ENCODE measurements at places on chromosomes 11 and 22. TPM values are rescaled to one million over a fixed set of nuclear protein-coding genes. Genes with fewer than 3 reads are reported as not detected.

- no peak for DNase-seq
These were observed 3.9 kb upstream of the PLA2G3 start for GRCh38 chr22:31144223-31144622.

GRCh38 chr11:63920939-63921417 lies 4.0 kb upstream of the RCOR2 start:
- peak; percentile 38 for DNase-seq

GRCh38 chr11:129458756-129459535 lies 83.3 kb downstream of the BARX2 start:
- DNase-seq = no peak

DNA sequence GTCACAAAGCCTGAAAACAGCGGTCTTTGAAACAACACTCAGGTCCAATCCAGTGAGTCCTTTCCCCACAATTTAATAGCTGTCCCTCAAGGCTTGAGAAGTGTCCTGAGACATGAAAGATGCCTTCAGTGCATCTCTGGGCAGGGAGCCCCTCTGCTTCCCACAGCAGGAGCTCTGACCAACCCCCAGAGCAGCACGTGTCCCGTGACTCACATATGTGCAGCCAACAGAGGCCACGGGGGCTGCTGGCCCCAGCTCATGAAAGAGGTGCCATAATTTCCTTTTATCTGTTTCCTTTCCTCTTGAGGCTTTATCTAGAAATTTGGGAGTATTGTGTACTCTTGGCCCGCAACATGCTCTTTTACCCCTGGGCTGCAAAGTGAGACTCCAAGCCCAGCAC lies 33.2 kb upstream of the LMO1 start:
- no peak for DNase-seq

- DNase-seq = peak; percentile 92
These were observed 37.7 kb downstream of the DDI1 start for GRCh38 chr11:104073950-104074705.

GRCh38 chr22:43018615-43019014 lies 3.7 kb upstream of the PACSIN2 start:
- DNase-seq = no peak

DNA sequence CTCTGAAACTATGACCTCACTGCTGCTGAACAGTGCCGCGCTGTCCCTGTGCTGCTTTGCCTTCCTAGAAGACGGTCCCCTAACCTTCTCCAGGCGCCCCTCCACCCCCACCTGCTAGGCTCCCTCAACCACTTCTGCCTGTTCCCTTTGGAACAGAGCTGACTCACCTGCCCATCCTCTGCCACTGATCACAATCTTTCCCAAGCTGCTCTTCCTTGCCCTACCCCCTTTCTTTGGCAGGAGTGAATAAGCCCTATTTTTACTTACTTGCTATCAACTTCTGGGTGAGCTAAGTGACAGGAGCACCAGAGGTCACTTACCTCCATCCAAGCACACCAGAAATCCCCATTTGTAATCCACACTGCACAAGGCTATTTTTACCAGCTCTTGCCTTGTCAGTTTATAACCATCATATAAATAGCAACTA lies 116.0 kb upstream of the BID start:
- DNase-seq = no peak

- DNase-seq = no peak
These were observed 8.3 kb upstream of the PIM3 start for GRCh38 chr22:49951986-49952896.

GRCh38 chr11:17696741-17697140 lies 22.6 kb upstream of the MYOD1 start:
- no peak for DNase-seq

GRCh38 chr11:20138707-20139106 lies 21.6 kb downstream of the DBX1 start:
- DNase-seq = no peak

DNA sequence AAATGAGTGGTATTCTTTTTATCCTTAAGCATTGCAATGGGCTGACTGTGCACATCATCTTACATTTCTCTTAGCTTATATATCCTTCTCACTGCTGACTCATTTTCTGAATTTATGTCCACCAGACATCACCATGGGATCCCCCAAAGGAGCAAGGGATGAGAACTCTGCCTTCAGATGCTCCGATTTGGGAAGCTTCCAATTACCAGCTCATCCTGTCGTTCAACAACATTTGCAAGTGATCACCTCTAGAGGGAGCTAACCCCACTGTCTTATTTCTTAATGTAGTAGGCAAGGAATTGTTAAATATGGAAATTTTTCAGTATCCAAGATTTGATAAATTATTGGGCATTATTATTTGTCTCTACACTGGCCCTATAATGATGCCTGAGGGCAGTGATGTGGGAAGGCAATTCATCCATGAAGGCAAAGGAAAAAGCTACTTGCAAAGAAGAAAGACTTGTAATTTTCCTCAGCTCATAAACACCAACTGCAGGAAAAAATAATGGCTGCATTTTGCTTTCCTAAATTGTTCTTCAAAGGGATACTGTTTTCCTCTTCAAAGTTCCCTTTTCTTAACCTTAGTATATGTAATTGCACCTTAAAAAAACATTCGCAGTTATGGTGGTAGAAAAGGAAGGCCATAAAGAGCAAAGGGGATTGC lies 102.4 kb upstream of the FSHB start:
- no peak for DNase-seq

- DNase-seq = no peak
These were observed 237.9 kb downstream of the BRD1 start for GRCh38 chr22:49589811-49590210.

GRCh38 chr11:2074266-2074825 lies 64.8 kb downstream of the IGF2 start:
- DNase-seq = no peak

DNA sequence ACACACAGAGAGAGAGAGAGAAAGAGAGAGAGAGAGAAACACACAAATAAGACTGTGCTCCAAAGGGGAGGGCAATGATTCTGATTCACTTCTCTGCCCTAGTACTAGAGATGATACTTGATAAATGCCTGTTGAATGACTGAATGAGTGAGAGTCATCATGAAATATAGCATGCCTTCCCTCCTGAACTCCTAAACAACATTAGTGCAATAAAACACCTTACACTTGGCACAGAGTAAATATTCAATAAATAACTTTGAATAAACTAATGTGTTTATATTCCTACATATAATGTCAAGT lies 511.2 kb upstream of the RAG2 start:
- DNase-seq = no peak

DNA sequence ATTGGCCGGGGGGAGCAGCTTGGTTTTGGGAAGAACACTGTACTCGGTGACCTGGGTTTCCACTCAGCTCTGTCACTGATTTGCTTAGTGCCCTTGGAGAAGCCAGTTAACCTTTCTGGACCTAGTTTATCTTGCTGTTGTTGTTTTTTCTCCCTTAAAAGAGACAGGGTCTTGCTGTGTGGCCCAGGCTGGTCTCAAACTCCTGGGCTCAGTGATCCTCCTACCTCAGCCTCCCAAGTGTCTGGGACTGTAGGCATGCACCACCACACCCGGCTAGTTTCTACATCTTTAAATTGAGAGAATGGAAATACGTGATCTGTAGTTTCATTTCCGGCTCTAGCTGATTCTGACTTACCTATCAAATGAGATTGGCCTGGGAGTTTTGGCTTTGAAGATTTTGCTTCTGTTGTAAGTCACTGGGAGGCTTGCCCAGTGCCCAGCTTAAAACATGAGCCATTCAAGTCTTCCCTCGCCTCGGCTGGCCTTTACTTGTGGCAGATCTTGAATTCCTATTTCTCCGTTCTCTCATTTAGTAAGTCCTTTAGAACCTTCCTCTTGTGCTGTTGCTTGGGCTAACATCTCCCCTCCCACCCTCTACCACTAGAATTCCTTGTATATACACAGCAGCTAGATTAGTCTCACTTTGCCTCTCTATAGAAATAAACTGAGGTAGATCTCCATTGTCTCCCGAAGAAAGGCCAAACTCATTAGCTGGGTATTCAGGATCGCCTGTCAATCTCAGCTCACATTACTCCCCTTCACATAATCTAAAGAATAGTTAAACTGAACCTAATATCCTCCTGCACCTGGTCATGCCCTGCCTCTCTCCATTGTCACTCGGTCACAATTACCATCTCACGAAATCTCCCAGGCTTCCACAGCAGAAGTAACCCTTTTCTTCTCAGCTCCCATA lies 87.7 kb upstream of the SLC25A18 start:
- no peak for DNase-seq

- DNase-seq = no peak
These were observed 321.6 kb downstream of the GRM5 start for GRCh38 chr11:88744140-88744539.

- no peak for DNase-seq
These were observed 4.7 kb upstream of the MAJIN start for GRCh38 chr11:64976651-64977050.

GRCh38 chr11:118152552-118153471 lies at the start of gene SCN4B:
SCN4B (minus strand) TSS chr11:118152823; CDS start chr11:118152673, 150 bp downstream.
- DNase-seq = no peak

GRCh38 chr22:38110863-38111852 lies 674 bp upstream of the BAIAP2L2 start:
- no peak for DNase-seq

DNA sequence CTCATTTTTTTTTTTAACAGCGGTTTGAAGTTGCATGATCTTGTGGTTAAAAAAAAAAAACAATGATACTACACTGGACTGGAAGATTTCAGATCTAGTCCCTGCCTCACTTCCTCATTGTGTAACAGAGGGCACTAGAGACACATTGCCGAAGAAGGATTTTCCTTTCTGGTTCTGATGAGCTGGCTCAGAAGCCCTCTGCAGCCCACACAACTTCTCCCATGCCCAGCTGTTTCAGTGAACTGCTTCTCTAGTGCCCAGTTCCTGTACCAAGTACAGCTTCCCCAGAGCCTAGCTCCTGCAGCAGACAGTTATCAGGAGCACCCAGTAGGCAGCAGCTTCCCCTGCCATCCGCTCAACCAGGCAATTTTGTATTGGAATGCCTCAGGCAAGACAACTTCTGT lies 29.5 kb upstream of the ANO5 start:
- peak; percentile 83 for DNase-seq

GRCh38 chr22:33512908-33513307 lies 407.4 kb downstream of the LARGE1 start:
- DNase-seq = no peak

GRCh38 chr11:17722000-17722643 lies 2.8 kb downstream of the MYOD1 start:
- DNase-seq = no peak

- no peak for DNase-seq
These were observed 113.0 kb downstream of the CTTN start for GRCh38 chr11:70511345-70511744.

GRCh38 chr22:49856343-49856742 lies 2.7 kb downstream of the ZBED4 start:
- no peak for DNase-seq

GRCh38 chr11:111736181-111736590 lies 30.0 kb downstream of the PPP2R1B start:
- DNase-seq = no peak

- no peak for DNase-seq
These were observed 1197.5 kb upstream of the TENM4 start for GRCh38 chr11:80638296-80638695.

GRCh38 chr22:44667276-44667675 lies 34.7 kb upstream of the PRR5 start:
- no peak for DNase-seq

DNA sequence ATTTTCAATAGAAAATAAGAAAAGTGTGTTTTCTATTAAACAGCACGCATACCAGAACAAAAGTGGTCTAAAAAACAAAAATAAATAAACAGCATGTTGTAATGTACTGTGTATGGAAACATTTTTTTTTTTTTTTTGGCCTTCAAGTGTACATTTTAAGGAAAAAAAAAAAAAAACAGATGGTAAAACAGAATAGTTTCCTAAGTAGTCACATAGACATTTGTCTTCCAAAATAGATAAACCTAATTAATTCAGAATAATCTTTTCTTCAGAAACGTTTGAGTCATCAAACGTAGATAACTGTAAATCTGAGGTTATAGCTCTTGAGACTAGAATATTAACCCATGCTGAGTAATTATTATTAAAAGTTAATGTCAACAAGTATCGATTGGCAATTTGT lies 396 bp upstream of the CFAP300 start:
- no peak for DNase-seq

DNA sequence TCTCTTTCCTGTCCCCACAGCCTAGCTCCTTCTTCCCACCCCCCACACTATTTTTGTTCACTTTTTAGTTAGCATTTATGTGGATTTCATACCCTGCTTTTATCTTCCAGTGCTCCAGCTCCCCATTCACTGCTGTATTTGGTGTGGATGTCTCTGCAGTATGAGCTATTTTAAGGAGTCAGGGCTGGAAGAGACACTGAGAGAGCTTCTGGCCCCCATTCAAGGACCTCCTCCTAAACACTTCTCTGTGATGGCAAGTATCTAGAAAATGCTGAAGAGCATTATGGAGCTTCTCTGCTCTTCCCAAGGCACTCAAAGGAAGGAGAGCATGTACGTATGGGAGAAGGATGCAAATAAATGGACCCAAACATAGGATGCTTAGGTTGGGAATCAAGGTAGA lies 79.5 kb downstream of the RAB30 start:
- DNase-seq = no peak

GRCh38 chr11:107648242-107648641 lies 57.3 kb downstream of the ELMOD1 start:
- DNase-seq = no peak

DNA sequence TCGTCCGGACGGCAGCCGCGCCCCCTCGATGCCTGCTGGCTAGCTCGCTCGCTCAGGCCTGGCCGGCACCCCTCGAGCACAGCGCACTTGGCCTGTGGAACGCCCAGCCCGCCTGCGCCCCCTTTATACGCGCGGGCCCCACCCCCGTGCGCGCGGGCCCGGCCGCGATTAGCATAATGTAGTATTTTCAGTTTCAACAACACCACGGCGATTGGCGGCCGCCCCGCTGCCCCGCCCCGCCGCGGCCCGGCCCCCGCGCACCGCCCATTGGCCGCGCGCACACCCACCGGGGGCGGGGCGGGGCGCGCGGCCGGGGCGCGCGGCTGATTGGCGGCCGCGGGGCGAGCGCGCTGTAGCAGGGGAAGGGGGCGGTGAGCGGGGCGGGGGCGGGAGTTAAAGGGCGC lies at the start of gene CDKN1C:
Gene CDKN1C (minus strand): TSS at position 98 of the 404 bp plus-strand sequence. CDS start 319 bp downstream, outside the sequence.
- DNase-seq = peak; percentile 84

DNA sequence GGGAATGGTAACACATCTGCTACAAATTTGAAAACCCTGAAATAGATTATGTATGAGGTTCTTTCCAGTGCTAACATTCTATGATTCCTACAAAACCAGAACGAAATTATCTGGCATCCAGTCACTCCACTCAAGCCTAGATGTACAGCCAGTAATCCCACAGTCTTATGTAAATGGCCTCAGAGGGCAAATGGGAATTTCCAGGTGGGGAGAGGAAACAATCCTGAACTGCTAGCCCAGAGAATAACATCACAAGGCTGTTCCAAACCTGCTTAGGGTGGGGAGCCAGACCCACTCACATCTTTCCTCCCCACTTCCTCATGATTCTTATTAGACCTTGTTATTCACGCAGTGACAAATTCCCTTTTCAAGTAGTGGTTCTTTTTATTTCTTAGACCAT lies 3.5 kb downstream of the FIBIN start:
- no peak for DNase-seq

GRCh38 chr11:3016861-3017260 lies 24.7 kb upstream of the NAP1L4 start:
- DNase-seq = no peak

DDTL gene
- 4.0 TPM for total RNA-seq

POU2AF2 gene
- not detected for total RNA-seq

WNT7B gene
- total RNA-seq = under 0.01 TPM

DAGLA gene
- total RNA-seq = 0.54 TPM

PTGDR2 gene
- total RNA-seq = 12.4 TPM

OR8G5 gene
- not detected for total RNA-seq

SLC7A4 gene
- 0.81 TPM for total RNA-seq

PKDREJ gene
- total RNA-seq = under 0.01 TPM

GPHA2 gene
- not detected for total RNA-seq

CABP7 gene
- 0.27 TPM for total RNA-seq

ANAPC15 gene
- total RNA-seq = 24.5 TPM

ABCC8 gene
- total RNA-seq = 0.27 TPM

TSGA10IP gene
- total RNA-seq = not detected

SEC14L6 gene
- total RNA-seq = under 0.01 TPM

All from hematopoietic multipotent progenitor cell (in vitro differentiated cells).